HS-27A (cell line): ENCODE measurements at places on chromosomes 6 and 20.

GRCh38 chr6:149316740-149317643 lies 520 bp upstream of the TAB2 start:
- no peak for DNase-seq

DNA sequence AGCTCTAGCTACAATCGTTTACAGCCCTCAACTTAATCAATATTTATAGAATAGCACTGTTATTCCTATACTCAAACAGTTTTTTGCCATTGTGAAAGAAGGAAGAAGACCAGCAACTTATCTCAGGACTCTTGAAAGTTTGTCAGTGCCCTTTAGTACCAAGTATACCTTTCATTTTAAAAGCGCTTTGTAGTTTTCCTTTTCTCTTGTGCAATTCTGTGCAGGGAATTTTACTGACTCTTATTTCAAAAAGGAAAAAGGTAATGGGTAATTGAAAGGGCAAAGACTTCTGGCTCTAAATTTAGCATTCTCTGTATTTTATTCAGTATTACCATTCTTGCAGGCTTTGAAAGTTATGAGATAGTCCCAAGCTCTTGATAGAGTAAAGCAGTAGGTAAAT lies 16.8 kb upstream of the RHAG start:
- DNase-seq, result no peak

- no peak for DNase-seq
Measured at GRCh38 chr20:2163757-2164156, 62.1 kb downstream of the STK35 start.

- DNase-seq, result peak; percentile 23
Measured at GRCh38 chr20:63653041-63653973, at the start of gene STMN3. TSS of gene STMN3 (minus strand) at chr20:63653424. CDS start at chr20:63653345, 79 bp downstream.

DNA sequence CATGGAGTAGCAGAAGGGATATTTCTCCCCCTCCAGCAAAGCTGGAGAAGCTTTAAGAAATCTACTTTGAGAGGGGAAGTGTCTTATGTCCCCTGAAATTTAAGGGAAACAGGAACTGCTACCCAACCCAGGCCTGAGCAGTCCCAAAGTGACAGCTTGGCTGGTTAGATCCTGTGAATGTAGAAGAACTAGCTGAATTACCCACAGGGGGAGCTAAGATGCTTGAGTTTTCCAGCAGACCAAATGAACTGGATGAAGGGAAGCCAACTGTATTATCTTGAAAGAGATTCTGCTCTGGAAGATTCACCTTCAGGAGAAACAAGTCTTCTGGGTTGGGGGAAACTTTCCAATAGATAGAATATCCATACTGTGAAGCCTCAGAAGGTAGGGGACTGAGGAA lies 303.3 kb upstream of the MMS22L start:
- peak; percentile 17 for DNase-seq

DNA sequence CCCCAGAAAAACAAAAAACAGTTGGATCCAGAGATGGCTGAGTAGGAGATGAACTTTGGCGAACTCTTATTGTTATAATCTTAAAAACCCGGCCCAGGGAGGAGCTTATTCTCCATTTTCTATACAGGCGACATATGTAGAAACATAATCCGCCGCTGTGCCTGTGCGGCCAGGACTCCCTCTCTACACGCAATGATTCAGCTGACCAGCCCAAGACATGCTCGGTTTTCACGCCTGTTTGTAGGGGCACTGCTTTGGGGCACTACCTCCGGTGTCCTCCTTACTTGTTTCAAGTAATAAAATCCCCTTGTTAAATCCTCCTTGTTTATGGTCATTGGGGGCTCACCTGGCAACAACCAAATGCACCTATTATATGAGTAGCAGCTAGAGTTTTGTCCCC lies 89.9 kb downstream of the SEL1L2 start:
- no peak for DNase-seq

DNA sequence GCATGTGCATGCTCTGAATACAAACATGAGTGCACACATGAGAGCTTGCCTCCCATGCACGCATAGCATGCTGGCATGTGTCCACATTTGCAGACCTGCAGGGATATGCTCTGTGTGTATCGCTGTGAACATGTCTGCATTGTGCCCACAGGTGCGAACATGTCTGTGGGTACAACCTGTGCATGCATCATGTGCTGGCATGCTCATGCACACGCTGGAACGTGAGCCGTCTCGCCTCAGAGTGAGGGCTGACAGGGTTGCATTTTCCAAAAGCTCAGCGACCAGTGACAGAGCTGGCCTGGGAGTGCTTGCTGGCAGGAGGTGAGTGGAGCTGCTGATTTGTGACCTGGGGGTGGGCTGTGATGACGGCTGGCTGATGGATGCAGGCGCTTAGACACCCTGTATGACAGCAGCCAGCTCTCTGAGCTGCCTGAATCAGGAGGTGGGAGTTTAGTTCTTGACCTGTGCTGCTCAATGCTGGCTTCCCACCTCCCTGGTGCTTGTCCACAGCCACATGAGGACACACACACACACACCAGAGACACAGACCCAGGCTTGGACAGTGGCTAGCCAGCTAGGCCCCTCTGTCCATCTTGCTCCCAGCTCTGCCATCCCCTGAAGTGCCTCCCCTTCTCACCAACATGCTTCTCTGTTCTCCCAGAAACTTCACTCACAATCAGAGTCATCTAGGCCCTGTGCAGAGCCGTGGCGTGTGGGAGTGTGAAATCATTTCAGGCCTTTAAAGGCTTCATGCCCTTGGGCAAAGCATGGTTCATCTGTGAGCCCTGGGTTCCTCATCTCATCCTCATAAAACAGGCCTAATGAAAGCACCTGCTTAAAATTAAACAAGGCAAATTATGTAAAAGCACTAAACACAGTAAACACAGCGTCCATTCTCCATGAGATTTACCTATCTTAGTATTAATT lies 51.4 kb downstream of the CD40 start:
- DNase-seq, result no peak

- no peak for DNase-seq
Measured at GRCh38 chr6:52712136-52712535, 41.2 kb downstream of the TMEM14A start.

GRCh38 chr6:133247581-133247980 lies 6.4 kb downstream of the EYA4 start:
- DNase-seq, result no peak

DNA sequence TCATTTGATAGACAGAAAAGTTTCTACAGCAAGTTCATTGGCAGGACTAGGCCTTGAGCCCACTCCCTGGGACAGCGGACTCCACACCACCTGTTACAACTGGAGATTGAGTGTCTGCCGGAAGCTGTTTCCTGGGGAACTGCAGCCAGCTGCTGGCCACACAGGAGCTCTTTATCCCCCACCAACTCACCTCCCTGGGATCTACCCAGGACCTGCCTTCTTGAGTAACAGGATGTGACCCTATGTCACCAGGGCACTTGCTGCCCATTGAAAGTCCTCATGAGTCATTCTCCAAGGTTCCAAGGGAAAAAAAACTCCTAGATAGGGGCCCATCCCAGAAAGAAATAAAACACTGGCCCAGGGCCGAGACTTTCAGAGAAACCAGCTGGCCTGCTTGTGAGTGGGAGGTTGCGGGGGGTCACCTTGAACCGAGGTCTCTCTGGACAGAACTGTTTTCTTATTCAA lies 37.4 kb upstream of the SLC9A8 start:
- DNase-seq, result peak; percentile 67

DNA sequence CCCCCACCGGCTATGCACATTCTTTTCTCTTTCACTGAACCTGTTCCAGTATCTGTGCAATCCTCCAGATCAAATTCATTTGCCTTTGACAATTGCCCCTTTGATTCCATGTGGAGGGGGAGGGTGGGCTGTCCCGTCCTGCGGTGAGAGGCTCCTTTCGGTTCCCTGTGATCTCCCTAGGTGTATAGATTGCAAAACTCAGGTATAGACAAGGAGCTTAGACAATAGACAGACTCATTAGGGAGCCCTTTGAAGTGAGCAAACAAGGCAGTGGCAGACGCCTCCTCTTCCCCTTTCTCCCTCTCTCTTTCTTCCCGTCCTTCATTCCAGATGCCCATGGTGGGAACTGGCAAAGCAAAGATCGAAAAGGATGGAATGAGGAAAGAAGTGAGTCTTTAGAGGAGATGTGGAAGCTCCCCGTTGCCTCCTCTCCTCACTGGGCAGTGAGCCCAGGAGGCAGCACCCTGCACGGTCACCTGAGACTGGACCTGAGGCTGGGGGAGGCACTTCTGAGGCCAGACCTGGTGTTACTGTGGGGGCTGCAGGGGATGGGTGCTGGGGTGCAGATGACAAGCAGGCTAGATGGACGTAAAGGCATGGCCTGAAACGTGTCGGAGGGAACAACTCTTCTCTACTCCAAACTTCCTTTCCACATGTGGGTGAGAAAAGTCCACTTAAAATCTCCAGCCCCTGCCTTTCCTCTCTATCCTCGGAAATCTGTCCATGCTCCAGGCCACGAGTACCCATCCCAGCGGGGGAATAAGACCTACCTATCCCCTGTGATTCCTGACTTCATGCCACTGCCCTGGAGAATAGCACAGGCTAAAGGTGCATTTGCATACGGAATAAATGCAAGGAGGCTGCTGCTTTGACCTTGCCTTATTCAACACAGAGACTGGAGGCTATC lies 256.6 kb upstream of the FOXQ1 start:
- no peak for DNase-seq

GRCh38 chr6:41135062-41135832 lies 18.9 kb downstream of the TREML1 start:
- no peak for DNase-seq

DNA sequence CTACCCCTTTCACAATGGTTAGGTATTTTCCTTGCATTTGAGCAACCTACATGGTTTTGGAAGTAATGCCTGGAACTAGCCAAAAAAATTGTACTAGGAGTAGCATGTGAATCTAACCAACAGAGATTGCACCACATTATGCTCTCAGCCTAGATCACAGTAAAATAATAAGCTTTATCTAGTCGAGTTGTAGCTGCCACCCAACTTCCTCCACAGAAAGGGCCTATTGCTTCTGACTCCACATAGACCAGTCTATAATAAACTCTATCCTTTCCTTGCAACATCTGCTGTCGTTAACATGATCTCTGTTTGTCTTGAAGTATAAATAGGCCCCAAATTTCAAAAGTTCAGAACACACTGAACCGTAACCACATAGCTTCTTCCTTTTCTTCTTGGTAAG lies 375.5 kb downstream of the PKHD1 start:
- no peak for DNase-seq

- no peak for DNase-seq
Measured at GRCh38 chr6:71481011-71481410, 192.4 kb downstream of the OGFRL1 start.

GRCh38 chr6:99270826-99271225 lies 78.6 kb downstream of the FAXC start:
- no peak for DNase-seq
